ENCODE measurements at places on chromosomes 3 and 15.

DNA sequence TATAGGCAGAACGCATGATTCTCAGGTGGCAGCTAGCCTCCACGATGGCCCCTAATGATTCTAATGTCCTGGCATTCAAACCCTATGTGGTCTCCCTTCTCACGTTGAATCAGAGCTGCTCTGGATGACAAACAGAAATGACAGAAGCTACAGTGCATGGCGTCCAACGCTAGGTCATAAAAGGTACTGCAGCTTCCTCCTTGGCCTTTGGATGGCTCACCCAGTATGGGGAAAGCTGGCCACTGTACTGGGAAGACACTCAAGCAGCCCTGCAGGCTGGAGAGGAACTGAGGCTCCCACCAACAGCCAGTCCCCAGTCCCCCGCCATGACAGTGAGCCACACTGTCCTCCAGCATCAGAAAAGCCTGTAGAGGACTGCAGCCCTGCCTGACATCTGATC lies 286.3 kb downstream of the FAM43A start:
- DNase-seq, result no peak

DNA sequence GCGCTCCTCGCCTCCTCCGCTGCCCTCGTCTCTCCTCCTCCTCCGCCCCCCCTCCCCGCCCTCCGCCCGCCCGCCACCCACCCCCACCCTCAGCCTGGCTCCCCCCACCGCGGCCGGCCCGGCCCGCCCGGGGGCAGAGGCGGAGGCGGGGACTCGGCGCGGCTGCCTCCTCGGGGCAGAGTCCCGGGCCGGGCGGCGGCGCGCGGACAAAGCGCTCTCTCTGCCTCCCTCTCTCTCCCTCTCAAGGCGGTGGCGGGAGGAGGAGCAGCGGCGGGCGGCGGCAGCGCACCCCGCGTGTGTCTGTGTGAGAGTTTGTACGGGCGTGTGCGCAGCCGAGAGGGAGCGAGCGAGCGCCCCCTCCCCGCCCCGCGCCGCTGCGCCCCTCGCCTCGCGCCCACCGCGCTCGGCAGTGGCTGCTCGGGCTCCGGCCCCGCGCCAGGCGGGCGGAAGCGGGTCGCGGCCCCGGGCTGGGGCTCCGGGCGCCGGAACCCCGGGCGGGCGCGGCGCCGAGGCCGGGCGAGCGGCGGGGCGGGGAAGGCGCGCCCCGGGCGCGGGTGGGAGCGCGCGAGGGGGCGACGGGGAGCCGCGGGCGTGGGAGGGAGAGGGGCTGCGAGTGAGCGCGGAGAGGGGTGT lies at the start of gene IGF2BP2:
TSS of gene IGF2BP2 (minus strand) at position 37 of the 633 bp plus-strand sequence. CDS start 82 bp downstream, outside the sequence.
- DNase-seq, result no peak

- no peak for DNase-seq
Observed at GRCh38 chr3:146199762-146200161, 38.8 kb upstream of the PLOD2 start.

GRCh38 chr3:126557761-126558160 lies 971 bp downstream of the C3orf22 start:
- no peak for DNase-seq

GRCh38 chr15:84616235-84616634 lies 15.4 kb downstream of the ZSCAN2 start:
- DNase-seq, result no peak

GRCh38 chr3:186361762-186362536 lies at the start of gene DGKG:
TSS of gene DGKG (minus strand) at chr3:186362234. CDS start at chr3:186320459, 41,775 bp downstream.
- no peak for DNase-seq

DNA sequence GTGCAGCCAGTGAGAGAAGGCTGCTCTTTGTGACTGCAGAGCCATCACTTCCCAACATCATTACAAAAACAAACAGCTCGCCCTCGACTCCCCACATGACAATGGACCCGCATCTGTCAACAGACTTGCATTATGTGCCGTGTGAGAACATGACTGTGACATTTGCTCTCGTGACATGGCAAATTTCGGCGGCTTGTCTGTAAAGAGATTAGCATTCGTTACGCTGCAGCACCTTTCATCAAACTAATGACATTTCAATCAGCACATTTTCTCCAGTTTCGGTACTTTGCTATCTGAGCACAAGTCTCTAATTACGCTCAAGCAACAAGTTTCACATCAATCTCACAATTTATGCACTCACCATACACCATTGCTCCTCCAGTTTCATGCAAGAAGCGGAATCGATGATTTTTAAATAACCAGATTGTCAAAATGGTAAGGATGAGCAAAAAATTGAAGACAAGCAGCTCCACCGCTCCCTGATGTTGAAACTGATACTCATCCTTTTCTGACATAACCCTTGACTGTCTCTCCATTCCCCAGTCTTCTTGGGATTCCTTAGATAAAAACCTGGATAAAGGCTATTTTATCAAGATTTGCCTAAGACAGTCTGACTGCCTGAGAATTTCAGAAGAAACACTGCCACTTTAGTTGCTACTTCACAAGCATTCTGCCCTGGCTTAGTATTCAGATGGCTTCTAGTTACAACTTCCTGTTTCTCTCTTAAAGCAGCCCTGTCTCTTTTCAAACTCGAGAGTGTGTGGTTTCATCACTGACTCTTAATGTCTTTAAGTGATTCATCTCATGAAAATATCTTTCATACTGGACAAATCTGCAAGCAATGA lies at the start of gene SLC9A9:
TSS of gene SLC9A9 (minus strand) at position 682 of the 845 bp plus-strand sequence. CDS start at position 536, 146 bp downstream.
- DNase-seq, result no peak

DNA sequence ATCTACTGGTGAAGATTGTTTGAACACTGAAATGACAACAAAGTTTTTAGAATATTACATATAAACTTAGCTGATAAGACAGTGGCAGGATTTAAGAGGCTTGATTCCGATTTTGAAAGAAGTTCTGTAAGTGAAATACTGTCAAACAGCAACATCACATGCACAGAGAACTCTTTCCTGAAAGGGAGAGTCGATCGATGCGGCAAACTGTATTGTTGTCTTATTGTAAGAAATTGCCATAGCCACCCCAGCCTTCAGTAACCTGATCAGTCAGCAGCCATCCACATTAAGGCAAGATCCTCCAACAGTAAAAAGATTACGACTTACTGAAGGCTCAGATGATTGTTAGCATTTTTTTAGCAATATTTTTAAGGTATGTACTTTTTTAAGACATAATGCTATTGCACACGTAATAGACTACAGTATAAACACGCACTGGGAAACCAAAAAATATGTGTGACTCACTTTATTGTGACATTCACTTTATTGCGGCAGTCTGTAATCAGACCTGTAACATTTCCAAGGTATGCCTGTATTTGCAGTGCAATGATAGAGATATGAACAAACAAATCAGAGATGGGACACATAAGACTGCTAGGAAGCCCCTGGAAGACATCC lies 225.6 kb upstream of the UBE2E1 start:
- DNase-seq, result no peak

- DNase-seq, result no peak
Observed at GRCh38 chr3:14227856-14228255, 49.2 kb downstream of the LSM3 start.

- DNase-seq, result no peak
Observed at GRCh38 chr3:48715174-48715800, 1.7 kb downstream of the IP6K2 start.

DNA sequence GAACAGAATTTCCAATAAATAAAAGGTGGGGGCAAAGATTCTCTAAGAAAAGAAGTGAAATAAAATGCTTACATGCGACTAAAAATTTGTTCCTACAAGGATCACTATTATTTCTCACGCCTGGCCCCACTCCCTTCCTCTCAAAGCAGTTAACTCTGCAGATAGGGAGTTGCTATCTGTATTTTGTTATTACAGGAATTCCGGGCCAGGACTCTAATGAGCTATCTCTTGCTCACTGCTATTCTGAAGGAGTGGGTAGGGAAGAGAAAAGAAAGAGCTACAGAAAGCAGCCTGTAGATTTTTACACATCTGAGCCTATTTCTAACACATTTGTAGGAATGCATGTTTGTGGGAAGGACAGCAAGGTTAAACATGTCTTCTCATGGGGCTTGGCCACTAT lies 140.4 kb downstream of the PCCB start:
- no peak for DNase-seq

DNA sequence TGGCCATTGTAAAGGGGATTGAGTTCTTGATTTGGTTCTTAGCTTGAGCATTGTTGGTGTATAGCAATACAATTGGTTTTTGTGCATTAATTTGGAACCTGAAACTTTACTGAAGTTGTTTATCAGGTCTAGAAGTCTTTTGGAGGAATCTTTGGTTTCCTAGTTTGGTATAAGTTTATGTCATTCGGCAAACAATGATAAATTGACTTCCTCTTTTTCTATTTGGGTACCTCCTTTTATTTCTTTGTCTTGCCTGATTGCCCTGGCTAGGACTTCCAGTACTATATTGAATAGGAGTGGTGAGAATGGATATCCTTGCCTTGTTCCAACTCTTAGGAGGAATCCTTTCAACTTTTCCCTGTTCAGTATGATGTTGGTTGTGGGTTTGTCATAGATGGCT lies 32.1 kb downstream of the SPESP1 start:
- DNase-seq, result no peak

DNA sequence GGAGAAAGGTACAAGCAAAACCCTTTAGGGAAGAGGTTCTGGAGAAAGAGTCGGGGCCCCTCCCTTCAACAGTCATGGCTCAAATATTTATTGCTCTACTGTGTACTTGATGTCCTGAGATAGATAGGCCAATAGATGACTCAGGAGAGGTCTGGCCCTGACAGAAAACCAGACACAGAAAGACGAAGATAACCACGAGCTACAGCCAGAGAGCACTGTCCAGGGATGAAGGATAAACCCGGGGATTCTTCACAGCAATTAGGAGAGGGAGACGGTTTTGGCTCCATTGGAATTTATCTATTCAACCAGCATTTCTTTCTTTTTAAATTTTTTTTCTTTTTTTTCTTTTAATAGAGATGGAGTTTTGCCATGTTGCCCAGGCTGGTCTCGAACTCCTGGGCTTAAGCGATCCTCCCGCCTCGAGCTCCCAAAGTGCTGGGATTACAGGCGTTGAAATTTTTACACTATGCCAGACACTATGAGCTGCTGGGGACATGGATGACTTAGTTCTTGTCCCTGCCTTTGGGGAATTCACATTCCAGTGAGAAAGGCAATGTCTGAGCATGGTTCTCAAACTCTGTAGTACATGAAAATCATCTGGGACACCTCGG lies 4.6 kb upstream of the CIDEC start:
- no peak for DNase-seq

- no peak for DNase-seq
Observed at GRCh38 chr3:140006331-140006730, 71.3 kb downstream of the CLSTN2 start.

GRCh38 chr3:99118381-99118780 lies 216.9 kb upstream of the DCBLD2 start:
- no peak for DNase-seq

GRCh38 chr3:12484983-12485327 lies 675 bp downstream of the TSEN2 start:
- DNase-seq, result no peak

- DNase-seq, result no peak
Observed at GRCh38 chr3:18127859-18128681, 297.1 kb downstream of the SATB1 start.

DNA sequence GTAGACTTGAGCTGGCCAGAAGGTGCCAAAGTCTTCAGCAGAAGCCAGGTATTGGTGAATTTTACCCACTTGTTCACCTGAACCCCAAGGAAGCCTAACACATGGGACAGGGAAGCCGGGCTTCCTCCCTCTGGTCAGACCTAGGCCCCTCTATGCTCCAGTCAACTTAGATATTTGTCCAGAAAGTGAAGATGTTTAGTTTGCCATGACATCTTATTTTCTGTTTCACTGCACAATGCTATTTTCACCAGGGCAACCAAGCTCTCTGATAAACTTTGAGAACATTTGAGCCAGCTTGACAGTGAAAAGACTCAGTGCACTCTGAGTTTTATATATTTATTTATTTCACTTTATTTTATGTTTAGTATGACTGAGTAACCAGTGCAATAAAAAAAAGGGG lies 71.0 kb downstream of the SOX14 start:
- no peak for DNase-seq

GRCh38 chr3:156981005-156981404 lies 154.9 kb downstream of the LEKR1 start:
- DNase-seq, result no peak

GRCh38 chr3:10528046-10528445 lies 22.7 kb upstream of the ATP2B2 start:
- no peak for DNase-seq

GRCh38 chr3:52609316-52609815 lies 73.0 kb downstream of the UQCC5 start:
- no peak for DNase-seq

DNA sequence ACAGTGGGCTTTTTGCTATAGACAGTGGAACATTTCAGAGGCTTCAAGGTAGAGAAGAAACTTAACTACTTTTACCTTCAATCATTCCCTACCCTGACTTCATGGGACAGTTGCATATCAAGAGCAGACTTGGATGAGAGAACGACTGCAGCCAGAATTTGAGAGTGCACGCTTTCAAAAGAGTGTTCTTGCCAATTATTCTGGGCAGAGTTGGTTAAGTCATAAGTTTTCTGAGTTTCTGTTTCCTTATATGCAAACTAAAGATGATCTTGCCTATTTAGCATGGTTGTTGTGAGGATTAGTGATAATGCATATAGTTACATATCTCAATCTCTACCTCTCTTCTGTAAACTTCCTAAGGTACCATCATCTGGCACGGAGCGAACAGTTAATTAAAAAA lies 7.6 kb downstream of the SLC9A9 start:
- no peak for DNase-seq

DNA sequence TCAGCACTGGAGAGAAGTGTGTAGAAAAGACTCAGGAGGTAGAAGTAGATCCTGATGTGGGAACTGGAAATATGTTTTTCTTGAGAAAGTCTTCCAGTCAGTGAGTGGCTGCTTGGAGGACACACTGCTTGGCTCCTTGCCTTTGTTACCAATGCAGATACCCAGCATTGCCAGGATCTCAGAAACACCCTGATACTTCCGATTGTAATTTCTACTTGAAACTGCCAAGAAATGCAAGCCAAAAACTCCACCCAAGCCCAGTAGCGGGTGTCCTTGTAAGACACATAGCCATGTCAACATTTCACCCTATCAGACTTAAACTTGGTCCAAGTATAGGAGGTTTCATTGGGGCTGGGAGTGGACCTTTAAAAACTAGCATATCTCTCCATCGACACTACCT lies 141.8 kb downstream of the ALDH1A2 start:
- DNase-seq, result no peak

GRCh38 chr3:13095408-13095937 lies 22.2 kb upstream of the IQSEC1 start:
- DNase-seq, result no peak

DNA sequence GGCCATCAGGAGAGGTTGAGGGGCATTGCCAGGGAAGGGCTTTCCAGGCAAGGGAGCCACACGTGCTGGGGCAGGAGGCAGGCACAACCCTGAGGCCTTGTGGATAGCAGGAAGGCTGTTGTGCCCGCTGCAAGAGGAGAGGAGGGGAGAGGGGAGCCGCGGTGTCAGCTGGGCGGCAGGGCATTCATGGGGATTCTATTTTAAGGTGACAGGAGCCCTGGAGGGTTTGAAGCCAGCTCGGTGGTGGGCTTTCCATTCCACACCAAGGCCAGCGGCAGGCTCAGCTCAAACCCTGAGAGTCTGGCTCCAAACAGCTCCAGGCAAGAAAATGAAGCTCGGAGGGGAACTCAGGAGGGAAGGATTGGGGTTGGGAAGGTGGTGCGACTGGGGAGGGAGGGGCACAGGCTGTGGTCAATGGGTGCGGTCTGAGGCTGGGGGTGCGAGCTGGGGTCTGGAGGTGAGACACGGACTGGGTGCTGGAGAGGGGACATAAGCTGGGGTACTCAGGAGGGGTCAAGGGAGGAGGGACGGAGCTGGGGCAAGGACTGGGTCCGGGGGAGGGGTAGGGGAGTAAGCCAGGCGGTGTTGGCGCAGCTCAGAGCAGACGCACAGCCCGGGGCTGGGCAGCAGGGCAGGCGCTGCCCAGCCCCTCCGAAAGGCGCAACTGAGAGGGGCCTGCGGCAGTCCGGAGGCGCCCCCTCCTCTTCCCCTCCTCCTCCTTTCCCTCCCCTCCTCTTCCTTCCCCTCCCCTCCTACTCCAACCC lies 43.4 kb downstream of the TPRA1 start:
- DNase-seq, result no peak
